NK-92 treated with Interleukin-12 subunit alpha and Interleukin-12 subunit beta, amount 100 ng/mL, for 24 hours (cell line): ENCODE measurements at places on chromosomes 16 and 17.

- no peak for DNase-seq
Observed at GRCh38 chr16:86104537-86105048, 205.6 kb downstream of the IRF8 start.

- peak; percentile 54 for DNase-seq
Observed at GRCh38 chr16:81481207-81481821, 36.7 kb downstream of the CMIP start.

- no peak for DNase-seq
Observed at GRCh38 chr16:66258916-66259845, 107.3 kb upstream of the CDH5 start.

DNA sequence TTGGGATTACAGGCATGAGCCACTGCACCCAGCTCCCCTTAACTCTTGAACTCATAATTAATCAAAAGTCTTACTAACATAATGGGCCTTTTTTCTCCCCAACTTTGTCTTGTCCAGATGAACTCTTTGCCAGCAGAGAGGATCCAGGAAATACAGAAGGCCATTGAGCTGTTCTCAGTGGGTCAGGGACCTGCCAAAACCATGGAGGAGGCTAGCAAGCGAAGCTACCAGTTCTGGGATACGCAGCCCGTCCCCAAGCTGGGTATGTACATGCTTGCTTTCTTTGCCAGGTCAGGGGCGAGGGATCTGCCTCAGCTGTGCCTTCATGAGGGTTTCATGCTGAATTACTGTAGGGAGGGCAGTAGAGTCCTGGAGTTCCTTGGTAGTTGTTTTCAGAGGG is 25.3 kb downstream of the NMT1 start:
- no peak for DNase-seq

DNA sequence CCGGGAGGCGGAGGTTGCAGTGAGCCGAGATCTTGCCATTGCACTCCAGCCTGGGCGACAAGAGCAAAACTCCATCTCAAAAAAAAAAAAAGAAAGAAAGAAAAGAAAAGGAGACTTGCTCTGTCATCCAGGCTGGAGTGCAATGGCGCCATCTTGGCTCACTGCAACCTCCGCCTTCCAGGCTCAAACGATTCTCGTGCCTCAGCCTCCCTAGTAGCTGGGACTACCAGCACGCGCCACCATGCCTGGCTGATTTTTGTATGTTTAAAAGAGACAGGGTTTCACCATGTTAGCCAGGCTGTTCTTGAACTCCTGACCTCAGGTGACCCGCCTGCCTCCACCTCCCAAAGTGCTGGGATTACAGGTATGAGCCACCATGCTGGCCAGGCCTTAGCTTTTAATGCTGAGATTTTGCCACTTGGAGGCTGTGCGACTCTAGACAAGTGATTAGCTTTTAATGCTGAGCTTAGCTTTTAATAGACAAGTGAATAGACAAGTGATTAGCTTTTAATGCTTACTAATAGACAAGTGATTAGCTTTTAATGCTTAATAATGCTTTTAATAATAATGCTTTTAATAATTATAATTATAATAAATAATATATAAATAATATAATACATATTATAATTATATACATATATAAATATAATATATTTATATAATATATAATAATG is 9.6 kb downstream of the LDAF1 start:
- DNase-seq: no peak

DNA sequence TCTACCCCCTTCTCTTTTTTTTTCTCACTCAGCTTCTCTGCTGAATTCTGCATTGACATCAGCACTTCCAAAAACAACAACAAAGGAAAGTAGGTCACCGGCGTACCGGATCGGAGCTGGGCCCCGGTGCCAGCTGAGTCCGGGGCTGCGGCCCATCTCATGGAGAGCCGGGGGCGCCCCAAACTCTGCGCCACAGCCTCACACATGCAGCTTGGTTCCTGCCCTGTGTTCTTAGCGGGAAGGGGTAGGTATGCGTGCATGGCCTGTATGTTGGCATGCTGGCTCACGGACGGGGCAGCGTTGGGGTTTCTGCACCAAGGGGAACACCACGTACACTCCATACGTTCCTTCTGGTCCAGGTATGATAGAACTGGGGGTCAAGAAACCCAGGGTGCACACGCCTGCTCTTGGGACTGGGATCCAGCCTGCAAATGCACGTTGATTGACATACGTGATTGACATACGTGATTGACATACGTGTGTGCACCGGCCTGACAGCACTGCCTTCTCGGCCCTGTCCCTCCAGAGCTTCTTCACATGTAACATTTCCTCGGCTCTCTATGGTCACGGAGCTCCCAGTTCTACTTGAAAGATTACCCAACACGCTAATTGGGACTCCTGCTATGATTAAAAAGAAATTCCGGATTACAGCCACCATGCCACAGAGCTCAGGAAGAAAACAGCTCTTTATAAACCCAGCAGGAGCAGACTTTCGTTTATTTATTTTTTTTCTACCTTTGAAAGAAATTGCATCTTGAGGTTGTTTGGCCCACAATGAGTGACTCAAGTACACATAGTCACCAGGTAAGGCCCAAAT is 88.7 kb downstream of the RPA1 start:
- no peak for DNase-seq

- no peak for DNase-seq
Observed at GRCh38 chr17:34883106-34884000, 77.9 kb downstream of the CCT6B start.
